ENCODE measurements at places on chromosomes 2 and 18. TPM values are rescaled to one million over a fixed set of nuclear protein-coding genes. Genes with fewer than 3 reads are reported as not detected.

DNA sequence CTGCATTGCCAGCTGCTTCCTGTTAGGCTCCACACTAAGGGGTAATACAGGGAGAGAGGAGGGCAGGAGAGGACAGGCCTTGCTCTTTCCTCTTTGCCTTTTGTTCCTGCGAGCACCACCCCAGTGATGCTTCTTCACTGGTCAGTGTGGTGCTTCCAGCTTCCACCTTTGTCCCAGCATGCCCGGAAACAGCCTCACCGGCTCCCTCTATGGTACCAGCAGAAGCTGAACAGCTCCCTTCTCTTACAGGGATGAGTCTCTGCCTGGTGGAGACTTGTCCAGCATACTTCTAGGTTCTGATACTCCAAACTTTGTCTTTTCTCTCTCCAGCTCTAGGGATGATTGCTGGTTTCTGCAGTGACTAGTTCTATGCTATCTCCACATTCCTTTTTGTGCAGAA is 413.3 kb downstream of the TSN start:
- DNase-seq = no peak

DNA sequence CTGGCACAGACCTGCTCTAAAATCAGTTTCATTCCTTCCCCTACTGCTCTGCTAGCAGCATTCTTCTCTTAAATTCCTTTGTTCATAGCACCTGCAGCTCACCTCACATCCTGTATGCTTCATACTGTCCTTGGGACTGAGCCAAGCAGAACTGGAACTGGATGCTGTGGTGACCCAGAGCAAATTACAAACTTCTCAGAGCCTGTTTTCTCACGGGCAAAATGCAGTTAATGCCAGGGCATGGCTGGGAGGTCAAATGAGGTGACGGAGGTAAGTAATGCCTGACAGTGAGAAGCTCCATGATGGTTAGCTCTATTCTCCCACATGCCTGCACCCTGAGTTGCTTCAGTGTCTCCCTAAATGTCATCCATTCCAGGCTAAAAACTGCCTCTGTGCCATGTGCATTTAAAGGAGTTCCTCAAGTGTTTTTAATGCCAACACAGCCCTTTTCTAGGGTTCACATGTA is 29.7 kb downstream of the C2orf42 start:
- DNase-seq = no peak

DNA sequence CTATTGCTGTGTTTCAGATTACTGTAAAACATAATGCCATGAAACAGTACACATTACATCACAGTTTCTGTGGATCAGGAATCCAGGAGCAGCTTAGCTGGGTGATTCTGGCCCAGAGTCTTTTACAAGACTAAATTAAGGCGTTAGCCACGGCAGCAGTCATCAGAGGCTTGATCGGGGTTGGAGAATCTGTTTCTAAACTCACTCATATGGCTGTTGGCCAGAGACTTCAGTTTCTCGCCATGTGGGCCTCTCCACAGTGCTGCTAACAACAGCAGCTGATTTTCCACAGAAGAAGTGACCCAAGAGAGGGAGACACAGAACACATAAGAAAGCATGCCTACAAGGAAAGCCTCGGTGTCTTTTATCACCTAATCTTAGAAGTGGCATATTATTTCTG is 89.2 kb upstream of the MYO3B start:
- DNase-seq = no peak

DNA sequence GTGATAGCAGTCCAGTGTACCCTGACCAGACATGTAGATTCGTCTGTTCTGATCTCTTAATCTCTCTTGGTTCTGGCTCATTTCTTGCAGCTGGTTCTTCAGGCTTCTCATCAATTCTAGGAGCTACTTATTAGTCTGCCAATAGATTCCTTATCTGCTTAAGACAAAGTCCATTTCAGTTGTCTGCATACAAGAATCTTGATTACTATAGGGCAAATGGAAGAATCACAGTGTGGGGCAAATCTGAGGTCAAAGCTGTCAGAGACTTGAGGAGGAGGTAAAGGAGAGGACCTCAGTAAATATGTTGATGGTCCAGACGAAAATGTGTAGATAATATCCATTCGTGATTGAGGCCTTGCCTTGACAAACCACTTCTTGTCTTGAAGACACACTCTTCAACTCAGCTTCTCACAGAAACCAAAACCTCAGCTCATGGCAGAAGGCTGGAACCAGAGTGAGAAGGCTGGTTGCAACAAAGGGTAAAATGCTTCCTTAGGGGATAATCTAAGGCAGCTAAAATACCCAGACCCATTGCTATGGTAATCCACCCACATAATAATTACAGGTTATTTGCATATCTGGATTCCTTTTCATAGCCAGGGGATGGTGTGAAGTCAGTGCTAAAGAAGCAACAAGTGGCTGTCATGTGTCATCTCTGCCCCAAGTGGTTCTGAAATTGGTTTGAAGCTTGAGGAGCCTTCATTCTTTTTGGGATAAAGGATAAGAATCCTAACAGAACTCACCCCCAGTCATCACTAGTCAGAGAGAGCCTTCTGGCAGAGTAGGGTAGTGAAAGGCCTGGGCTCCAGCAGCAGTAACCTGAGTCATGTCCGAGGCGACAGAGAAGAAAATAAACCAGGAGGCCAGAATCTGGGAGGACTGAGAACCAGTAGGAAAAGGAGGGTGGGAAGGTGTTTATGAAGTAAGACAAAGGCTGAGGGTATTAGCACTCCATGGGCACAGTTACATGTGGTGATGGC is 29.2 kb upstream of the PELI1 start:
- no peak for DNase-seq

- peak; percentile 91 for DNase-seq
These were observed 63.0 kb upstream of the MSH2 start for GRCh38 chr2:47339745-47340541.

- DNase-seq = no peak
These were observed 6.2 kb downstream of the CCBE1 start for GRCh38 chr18:59690996-59691395.

DNA sequence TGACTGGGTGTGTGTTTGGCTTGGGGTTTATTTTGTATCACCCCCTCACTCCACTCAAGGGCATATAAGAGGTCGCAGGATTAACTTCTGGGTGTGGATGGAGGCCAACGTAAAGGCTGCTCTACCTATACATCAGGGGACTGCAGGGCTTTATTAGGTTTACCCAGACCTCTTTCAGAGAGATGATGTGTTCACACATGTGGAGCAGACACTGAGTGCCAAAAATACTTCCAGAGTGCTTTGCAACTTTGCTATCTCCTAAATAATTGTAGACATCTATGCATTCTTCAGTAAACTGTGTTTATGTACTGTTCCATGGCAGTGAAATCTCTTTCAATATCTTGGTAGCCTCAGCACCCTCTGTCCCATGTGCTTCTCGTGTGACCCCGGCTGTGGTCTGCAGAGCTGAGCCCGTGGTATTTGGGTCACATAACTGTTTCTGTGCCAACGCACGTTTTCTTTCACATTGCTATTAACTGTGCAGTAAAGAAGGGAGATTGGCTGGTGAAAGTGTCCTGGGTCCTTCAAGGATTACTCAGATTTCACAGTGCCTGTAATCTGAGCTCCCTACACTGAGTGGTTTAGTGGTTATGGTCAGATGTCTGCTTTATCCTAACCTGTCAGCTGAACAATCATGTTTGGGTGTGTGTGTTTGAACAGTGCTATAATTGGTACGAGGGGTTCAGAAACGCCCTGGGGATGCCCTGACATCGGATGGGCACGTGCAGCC is 208.1 kb downstream of the VAPA start:
- no peak for DNase-seq

GRCh38 chr2:3604991-3605961 is 10.4 kb downstream of the COLEC11 start:
- no peak for DNase-seq

GRCh38 chr18:35711227-35711626 is 129.7 kb downstream of the GALNT1 start:
- DNase-seq = no peak

DNA sequence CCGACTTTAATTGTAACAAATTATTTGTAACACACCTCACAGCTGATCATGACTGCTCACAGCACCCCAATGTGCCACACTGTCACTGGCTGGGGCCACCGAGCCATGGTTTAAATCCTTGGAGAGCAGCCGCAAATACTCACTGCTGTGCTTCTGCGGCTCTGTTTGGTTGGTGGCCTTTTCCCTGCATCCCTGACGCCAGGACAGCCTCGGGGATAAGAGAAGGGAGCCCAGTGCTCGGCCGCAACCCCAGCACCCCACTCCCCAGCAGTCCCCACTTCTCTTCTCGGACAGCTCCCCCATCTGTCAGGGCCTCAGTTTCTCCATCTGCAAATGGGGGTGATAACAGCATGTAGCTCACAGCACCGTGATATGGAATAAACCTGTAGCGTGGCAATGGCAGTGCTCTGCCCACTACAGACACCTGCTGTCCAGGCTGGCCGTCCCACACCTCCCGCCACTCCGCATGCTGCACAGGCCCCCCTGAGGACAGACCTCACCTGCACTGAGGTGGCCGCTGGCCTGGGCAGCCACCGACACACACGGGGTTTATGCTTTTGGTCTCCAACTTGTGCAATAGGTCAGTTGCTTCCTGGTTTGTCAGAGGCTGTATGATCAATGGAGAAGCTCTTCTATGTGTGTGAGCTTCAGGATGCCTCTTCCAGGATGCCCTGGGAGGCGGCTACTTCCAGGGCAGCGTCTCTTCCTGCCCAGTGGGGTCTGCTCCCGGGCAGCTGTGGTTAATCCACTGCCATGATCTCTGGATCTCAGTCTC is 87.1 kb downstream of the NDUFA10 start:
- no peak for DNase-seq

DNA sequence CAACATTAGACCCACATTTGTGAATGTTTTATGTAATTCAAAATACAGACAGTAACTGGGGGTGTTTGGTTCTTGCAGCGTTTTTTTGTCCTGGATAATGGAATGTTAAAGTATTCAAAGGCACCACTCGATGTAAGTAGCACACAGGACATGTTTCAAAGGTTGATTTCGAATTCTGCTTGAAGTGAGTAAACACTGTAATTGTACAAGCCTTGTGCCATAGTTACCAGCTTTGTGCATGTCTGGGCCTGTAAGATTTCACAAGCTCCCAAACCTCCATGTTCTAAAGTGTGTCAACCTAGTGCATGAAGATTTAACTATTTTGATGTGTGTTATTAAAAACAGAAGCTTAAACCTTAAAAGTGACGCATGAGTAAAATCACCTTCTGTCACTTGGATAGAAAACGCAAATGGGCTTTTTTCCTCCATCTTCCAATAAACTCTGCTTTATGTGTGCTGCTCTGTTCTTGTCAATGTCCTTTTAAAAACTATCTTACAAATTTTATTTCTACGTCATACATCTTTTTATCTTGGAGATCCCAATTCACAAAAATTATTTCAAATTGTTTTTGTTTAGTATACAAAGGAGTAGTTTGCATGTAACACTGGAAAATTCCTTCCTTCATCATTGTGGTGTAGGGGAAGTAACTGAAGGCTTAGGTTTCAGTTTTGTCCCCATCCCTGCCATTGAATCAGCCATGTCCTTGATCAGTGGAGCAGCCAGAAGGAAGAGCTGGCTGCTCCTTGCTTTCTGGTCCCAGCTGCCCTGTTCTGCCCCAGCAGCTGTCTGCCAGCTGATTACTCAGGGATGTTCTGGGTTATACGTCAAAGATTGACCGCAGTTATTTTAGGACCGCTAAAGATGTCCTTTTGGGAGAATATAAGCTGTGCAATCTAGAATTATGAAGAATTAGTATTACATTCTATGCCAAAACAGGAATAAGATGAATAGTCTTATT is 119.2 kb downstream of the PRKRA start:
- peak; percentile 42 for DNase-seq

DNA sequence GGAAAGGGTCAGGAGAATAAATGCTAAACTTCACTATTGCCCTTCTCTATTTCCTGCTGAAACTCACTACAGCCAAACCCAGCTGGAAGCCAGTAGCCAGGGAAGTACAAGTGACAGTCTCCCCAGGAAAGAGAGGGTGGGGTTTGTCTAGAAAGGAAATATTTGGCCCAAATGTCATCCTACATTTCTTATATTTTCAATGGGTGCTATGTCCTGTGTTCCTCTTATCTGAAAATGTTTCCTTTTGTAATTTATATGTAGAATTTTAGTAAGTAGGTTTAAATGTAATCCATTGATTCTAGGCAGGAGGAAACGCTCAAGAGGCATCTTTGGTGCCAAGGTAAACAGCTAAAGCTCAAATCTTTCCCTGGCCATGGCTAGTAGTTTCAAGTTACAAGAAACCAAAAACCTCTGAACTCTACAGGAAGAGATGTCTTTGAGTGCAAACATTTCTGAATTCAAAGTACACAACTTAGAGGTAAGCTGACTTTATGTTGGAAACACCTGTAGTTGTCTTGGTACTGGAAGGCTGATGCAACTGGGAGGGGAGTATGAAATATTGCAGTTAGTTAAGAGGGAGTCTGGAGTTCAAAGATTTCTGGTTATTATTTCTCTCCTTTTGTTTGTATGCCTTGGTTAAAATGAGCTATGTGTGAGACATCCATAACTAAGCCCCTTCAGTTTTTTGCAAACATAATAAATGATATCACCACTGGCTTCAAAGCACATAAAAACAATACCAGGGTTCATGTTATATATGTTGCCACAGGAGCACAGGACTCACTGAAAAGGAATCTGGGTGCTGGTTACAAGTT is 356.1 kb upstream of the ZC3H15 start:
- DNase-seq = no peak

- DNase-seq = no peak
These were observed 215.3 kb upstream of the GULP1 start for GRCh38 chr2:188076149-188077056.

GRCh38 chr2:19651466-19651865 is 250.3 kb downstream of the TTC32 start:
- DNase-seq = no peak

DNA sequence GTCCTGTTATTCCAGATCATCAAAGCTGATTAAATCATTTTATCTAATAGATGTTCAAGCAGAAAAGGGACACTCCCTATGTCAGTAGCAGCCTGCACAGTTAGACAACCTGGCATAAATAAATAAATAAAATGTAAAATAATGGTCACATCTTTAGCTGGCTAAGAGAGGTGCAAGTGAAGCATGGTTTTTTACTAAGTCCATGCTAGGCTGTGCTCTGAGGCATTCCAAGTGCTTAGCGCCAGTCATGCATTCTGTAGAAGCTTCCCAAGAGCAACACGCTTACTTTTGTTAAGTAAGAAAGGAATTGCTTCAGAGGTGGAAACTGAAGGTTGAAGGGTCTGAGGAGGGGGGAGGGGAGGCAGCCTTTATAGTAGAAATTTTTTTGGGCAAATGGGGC is 351.2 kb downstream of the CDH2 start:
- DNase-seq = no peak

Gene MEP1B
- polyA plus RNA-seq = 0.03 TPM

Measured in keratinocyte (primary cell).